Activated CD4-positive, alpha-beta T cell treated with anti-CD3 and anti-CD28 coated beads for 4 hours (primary cell): ENCODE measurements at places on chromosomes 1 and 21.

- peak; percentile 17 for DNase-seq
Measured at GRCh38 chr1:212291505-212292134, 6.4 kb downstream of the PPP2R5A start.

DNA sequence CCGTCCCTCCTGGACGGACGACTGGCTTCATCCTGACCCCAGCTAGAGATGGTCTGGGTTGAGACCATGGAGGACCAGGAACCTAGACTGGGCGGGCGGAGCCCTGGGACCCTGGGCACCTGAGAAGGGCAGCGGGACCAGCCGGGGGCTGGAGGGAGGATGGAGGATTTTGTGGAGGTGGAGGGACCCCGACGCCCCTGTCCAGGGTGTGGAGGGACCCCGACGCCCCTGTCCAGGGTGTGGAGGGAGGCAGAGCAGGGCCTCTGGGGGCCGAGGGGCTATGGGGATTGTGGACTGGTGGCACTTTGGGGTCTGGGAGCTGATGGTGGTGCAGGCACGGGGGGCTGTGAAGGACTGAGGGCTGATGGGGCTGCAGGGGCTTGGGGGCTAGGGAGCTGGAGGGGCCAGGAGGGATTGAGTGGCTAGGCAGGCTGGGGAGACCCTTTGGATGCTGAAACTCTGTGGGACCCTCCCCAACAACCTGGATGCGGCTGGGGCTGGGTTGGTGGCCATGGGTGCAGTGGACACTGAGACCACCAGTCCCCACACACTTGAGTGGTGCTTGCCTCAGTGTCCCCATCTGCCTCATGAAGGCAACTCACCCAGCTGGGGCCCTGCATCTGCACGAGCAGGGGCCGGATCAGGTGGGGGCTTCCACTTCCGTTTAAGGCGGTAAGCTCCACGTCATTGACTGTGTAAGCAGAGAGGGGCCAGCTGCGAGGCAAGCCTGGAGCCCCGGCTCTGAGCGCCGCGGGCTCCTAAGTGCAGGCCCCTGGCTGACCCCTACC lies 7.4 kb downstream of the GJC2 start:
- DNase-seq: no peak

GRCh38 chr1:96488777-96489176 lies 232.8 kb upstream of the PTBP2 start:
- DNase-seq: no peak

DNA sequence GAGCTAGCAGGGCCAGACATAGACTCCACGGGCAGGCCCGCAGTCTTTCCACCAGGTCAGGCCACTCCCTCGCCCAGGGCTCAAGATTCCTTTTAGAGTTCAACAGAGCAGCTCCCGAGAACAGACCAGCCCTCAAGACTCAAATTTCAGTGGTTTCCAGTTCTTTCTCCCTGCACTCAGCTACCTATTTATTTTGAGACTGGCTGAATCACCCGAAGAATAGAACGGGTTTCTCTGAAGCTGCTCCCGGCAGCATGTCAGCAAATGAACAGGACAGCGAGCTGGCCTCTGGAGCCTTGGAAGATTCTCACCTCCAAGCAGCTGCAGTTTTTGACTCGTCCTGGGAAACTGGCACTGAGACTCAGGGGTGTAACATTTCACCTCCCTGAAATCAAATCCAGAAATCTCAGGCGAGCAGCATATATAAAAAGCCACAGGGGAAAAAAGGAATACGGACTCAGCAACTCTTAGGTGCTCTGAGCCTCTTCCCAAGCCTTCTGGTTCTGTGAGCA lies 177.9 kb downstream of the CLIC6 start:
- no peak for DNase-seq

GRCh38 chr1:183719289-183719688 lies 66.2 kb upstream of the APOBEC4 start:
- DNase-seq: no peak

GRCh38 chr1:114274621-114275317 lies 121.1 kb upstream of the SYT6 start:
- DNase-seq: no peak

- no peak for DNase-seq
Measured at GRCh38 chr1:78176448-78176847, 130.7 kb downstream of the GIPC2 start.

DNA sequence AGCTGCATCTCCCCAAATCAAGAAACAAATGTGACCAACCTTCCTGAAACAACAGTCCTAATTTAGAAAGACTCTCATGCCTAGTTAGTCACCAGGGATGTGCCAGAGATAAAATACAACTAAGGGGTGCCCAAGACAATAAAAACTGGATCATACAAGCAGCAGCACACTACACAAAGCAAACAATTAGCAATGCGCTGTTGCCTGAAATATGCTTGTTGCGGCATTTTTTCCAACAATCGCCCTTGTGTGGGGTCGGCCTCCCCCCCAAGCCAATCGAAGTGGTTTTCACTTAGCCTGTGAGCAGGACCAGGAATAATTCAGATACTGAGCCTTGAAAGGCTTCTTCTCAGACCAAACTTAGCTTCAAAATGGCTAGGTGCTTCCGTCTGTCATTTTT lies 1.4 kb upstream of the STMN1 start:
- DNase-seq: no peak

DNA sequence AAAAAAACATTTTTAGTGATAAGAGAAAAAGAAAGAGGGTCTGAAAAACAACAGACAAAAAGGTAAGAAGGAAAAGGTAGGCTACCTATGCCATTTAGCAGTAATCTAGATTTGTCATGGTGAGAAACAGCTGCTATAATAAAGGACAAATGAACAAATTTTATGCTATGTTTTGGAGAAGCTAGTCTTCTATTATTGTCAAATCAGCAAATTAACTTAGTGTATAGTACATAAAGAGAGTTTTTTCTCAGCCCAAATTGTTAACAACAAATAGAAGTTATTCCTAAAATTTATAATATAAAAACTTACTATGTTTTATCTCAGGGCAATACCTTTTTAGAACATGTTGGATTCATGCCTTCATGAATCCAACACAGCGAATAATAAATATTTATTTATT lies 88.7 kb downstream of the KIFAP3 start:
- no peak for DNase-seq

DNA sequence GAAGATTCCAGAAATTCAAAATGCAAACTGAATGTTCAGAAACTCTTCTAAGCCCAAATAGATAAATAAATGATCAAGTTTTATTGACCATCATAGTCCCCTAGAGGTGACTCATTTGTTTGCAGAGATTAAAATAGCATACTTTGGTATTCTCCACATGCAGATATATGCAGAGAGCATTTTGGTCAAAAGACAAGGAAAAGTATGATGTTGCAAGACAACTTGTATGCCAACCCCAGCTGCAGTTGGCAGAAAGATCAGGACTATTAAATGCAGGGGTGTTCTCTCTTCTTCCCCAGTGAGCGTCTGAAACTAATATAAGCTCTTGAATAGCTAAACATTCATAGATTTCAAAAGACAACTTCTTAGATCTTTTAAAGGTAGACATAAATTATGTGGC lies 404.9 kb downstream of the LTN1 start:
- no peak for DNase-seq

DNA sequence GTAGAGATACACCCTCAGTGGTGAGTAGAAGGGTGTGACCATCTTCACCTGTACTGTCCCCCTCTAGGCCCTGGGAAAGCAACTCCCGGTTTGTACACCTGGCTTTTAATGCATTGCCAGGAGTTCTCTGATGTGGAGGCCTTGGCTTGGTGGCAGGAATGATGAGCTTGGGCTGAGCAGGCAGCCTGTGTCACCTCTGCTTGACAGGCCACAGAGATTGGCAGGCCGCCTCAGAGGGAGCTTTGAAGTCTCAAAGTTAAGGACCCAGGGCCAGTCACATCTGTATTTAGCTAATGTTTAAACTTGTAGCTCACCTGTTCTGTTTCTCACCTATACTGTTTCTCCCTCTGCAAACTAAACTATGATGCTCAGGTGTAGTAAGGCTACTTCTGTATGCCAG lies 28.5 kb downstream of the HUNK start:
- no peak for DNase-seq

- DNase-seq: no peak
Measured at GRCh38 chr1:91122106-91122717, 100.4 kb upstream of the ZNF644 start.

GRCh38 chr1:55015731-55016620 lies 17.2 kb downstream of the BSND start:
- no peak for DNase-seq

- no peak for DNase-seq
Measured at GRCh38 chr21:26877018-26877417, 31.8 kb upstream of the ADAMTS1 start.

DNA sequence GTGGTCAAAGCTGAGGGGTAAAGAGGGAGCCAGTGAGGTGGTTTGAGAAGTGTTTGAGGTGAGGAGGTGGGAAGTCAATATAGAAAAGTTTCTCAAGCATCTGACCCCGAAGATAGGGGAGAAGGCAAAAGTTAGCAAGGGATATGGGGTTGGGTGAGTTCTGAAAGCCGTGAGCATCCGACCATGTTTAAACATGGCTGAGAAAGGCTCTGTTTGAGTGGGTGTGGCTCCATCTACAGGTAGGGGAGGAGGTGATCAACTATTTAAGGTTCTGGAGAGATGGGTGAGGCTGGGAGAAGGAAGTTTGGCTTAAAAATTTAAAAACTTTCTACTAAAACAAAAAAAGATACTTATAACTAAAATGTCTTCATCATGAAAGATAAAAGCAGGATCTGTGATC lies 273.8 kb downstream of the KCNJ6 start:
- peak; percentile 32 for DNase-seq
